ENCODE measurements at places on chromosomes 6 and 20.

DNA sequence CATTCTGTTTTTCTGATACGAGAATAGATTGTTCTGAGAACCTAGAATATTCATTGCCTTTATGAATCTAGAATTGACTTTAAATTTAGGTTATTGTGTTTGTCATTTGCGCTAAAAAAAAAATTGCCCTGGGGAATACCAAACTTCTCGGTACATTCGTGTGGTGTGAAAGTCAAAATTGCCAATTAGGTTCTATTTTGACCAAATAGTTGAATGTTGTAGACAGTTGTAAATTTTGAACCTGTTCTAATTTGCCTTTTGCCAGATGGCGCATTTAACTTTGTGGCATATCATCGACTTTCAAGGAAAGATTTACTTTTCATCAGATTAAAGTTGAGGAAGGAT lies 3.0 kb downstream of the WTAP start:
- DNase-seq: no peak

DNA sequence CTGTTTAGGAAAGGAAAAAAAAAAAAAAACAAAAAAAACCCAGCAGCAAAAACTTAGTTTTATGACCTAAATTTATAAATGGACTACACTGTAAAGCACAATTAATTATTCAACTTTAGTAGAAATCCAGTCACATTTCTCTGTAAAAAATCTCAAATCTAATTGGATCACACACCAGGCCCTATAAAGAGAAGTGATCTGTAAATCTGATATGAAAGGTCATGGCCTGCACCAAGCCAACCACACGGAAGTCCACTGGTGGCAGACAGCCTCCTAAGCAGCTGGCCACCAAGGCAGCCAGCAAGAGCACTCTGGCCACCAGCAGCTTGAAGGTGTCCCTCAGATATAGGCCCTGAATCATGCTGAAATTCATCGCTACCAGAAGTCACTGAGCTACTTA lies 131.6 kb downstream of the HFE start:
- no peak for DNase-seq

GRCh38 chr20:9551808-9552550 lies 37.6 kb downstream of the LAMP5 start:
- DNase-seq: no peak

DNA sequence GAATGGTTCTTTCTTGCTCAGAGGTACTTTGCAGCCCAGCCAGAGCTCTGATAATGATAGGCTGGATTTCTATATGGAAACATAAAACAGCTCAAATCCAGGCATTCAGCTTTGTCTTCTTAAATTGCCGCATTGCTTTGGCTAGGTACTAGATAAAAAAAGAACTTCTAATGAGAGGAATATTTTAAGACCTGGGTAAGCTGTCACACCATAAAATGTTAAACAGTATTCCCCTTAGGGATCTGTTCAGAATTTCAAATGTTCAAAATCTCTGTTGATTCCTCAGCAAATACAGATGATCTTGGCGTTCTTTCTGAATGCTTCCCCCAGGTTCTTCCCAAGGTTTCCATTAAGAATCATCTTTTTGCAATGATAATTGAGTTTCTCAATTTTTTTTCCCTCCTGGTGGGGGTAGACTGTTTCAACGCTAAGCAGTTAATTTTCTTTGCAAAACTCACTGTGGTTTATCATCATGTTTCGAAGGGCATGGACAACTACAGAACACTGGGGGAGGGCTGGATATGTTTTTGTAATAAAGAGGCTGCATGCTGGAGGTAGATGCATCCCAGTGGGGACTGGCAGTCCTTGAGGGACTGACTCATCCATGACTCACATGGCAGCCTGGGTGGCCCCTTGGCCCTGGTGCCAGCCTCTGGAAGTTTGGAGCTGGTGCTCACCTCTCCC lies 31.0 kb downstream of the TIAM2 start:
- DNase-seq: peak; percentile 90

DNA sequence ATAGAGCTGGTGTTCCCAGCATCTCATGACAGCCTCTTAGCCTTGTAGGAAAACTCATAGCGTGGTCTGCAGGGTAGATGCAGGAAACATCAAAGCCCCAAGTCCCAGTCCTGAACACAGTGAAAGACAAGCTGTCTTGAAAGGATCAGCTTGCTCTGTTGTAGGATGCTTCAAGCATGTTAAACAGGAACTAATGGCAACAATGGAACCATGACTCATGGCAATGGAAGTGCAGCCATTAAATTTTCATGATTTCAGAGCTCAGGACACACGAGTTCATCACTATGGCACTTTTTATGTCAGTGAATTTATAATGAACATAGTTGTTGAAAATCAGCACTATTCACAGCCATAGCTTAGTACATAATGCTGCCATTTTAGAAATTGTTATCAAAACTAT lies 367.7 kb downstream of the KIF16B start:
- DNase-seq: no peak

DNA sequence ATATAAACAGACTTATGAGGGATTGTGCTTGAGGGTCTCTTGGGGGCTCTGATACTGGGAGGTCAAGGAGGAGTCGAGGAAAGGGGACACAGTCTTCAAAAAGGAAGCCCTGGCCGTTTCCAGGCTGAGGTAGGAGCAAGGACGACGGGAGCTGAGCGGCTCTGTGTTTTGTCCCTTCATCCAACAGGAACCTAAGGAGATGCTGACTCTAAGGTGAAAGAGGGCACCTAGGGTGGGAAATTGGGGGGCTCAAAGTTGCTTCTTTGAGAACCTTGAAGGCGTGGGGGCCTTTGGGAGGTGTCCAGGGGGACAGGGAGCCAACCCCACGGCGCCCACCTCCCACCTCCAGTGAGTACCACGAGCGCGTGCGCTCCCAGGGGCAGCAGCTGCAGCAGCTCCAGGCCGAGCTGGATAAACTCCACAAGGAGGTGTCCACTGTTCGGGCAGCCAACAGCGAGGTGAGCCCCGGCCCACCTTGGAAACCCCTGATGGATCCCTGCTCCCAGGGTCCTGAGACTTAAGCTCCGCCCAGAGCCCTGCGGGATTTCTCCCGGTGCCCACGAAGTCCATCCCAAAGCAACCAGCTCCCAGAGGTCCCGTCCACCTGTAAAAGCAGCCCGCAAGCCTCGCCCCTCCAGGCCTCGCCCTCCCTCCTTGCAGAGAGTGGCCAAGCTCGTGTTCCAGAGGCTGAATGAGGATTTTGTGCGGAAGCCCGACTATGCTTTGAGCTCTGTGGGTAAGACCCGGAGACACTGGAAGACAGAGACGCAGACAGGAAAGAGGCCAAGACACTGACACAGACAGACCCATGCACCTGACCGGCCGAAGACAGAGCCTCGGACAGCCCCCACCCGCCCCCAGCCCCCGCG lies 2.9 kb downstream of the SPAG4 start:
- DNase-seq: no peak

GRCh38 chr6:38287487-38287886 lies 352.2 kb downstream of the BTBD9 start:
- no peak for DNase-seq

DNA sequence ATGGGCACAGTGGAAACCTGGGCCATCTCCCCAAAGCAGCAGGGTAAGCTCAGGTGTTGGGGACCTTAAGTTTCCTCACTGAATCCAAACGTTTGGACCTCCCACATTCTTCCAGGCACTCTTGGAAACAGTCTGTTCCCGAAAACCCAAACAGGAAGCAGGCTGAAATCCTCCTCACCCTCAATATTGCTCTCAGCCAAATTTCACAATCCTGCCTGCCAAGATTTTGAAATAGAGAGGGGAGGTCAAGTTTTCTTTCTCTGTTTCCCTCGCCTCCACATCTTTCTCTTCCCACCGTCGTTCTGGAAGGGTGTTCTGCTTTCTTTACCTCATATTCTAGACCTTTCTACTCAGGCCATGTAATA lies 392.0 kb upstream of the SASH1 start:
- peak; percentile 34 for DNase-seq

- no peak for DNase-seq
These were observed 545.8 kb downstream of the MMUT start for GRCh38 chr6:48917233-48917632.

- DNase-seq: no peak
These were observed 11.5 kb upstream of the PREX1 start for GRCh38 chr20:48839154-48839917.

GRCh38 chr6:163284151-163284550 lies 130.4 kb upstream of the QKI start:
- DNase-seq: no peak

DNA sequence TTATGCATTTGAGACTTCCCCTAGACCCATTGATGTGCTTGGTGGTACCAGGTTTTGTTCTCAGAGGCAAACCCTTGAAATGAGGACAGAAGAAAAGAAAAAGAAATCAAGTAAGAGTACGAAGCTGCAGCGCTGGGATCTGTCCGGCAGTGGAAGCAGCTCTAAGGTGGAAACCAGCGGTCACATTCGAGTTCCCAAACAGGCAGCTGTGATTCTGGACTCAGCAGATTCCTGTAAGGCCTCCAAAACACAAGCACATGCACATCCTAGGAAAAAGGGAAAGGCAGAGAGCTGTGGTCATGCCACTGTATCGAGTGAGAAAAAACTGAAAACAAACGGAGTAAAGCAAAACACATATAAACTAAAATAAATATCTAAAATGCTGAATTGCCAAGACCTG lies 4.5 kb downstream of the FAM217B start:
- DNase-seq: no peak

GRCh38 chr20:52420805-52421204 lies 229.2 kb upstream of the ZFP64 start:
- DNase-seq: no peak

DNA sequence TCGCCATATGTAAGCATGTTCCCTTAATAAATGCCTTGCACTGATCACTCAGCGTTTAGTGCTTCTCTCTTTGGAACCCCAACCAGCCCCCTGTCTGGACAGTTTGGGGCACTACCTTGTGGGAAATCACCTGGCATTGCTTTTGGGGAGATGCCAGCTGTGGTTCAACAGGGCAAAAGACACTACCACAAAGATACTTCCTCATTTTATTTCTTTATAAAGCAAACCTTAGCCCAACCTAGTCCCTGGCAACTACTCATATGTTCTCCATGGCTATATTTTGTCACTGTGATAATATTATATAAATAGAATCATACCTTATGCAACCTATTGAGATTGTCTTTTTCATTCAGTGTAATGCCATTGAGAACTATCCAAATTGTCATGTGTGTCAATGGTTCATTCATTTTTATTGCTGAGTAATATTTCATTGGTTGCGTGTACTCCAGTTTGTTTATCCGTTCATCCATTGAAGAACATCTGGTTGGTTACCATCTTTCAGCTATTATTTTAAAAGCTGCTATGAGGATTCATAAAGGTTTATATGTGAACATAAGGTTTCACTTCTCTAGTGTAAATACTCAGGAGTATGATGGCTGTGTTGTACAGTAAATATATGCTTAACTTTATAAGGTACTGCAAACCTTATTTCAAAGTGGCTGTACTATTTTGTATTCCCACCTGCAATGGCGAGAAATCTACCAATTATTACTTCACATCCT lies 114.8 kb downstream of the MOXD1 start:
- no peak for DNase-seq

DNA sequence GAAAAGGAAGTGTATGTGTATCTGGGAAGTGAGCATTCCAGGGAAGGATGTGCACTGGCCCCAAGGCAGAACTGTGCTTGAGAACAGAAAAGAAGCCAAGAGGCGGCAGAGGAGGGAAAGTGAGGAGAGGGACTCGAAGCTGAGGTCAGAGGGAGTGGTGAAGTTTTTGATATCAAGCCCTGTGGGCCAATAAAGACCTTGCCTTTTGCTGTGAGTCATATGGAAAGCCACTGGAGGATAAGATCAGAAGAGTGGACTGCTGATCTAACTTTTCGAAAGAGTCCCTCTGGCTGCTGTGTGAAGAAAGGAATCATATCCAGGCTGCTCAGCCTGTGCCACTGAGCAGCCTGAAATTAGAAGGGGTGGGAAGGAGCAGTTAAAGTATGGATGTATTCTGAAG lies 99.4 kb downstream of the EYA4 start:
- DNase-seq: no peak

DNA sequence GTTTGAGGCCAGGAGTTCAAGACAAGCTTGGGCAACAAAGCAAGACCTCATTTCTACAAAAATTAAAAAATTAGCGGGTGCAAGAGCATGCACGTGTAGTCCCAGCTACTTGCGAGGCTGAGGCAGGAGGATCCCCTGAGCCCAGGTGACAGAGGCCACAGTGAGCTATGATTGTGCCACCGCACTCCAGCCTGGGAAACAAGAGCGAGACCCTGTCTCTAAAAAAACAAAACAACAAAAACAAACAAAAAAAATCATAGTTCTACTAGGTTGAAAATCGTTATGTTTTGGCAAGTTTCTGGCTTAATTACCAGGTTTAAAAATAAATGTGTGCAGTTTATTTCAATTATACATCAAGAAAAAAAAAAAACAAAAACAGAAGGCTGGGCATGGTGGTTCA lies 2.6 kb downstream of the EIF2S2 start:
- no peak for DNase-seq

DNA sequence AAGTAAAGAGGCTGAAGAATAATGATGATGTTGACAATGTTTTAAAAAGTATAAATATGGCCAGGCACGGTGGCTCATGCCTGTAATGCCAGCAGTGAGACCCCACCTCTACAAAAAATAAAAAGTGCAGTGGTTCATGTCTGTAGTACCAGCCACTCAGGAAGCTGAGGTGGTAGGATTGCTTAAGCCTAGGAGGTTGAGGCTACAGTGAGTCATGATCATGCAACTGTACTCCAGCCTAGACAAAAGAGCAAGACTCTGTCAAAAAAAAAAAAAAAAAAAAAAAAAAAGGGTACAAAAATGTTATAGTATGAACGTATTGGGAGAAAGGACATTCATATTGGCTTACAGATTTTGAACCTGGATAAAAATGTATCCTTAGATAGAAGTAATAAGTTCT lies 543.1 kb upstream of the IRAK1BP1 start:
- DNase-seq: no peak

DNA sequence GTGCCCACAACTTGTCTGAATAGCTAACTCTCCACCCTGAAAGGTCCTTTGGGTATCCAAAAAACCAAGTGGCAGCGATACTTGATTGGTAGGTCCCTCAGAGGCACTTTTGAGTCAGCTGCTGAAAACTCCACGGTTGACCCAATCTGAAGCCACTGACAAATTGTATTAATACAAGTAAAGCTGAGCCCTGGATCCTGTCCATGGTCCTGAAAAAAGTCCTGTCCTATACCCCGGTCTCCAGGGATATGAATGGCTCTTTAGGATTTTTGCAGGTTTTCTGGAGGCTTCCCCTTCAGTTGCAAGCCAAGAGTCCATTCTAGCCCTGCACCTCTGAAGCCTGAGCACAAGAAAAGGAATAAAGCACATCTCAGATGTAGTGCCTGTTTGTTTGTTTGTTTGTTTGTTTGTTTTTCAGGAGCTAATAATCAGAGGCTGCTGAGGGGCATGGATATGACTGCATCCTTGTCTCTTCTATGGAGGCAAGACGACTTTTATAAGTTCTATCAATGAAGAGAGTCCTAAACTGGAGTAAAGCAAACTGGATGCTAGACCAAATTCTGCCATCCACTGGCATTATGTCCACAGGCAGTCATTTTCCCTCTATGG lies 1.7 kb upstream of the SLC12A5 start:
- DNase-seq: peak; percentile 8

- no peak for DNase-seq
These were observed 408.4 kb downstream of the PLCB1 start for GRCh38 chr20:8540466-8540865.

GRCh38 chr20:39605908-39606307 lies 643.8 kb downstream of the DHX35 start:
- no peak for DNase-seq

GRCh38 chr20:48774696-48775095 lies 53.1 kb downstream of the PREX1 start:
- DNase-seq: no peak

Measured in fibroblast of the conjunctiva (primary cell).